Omental fat pad (tissue), 4 donors: ENCODE measurements at places on chromosomes 3 and 15.

DNA sequence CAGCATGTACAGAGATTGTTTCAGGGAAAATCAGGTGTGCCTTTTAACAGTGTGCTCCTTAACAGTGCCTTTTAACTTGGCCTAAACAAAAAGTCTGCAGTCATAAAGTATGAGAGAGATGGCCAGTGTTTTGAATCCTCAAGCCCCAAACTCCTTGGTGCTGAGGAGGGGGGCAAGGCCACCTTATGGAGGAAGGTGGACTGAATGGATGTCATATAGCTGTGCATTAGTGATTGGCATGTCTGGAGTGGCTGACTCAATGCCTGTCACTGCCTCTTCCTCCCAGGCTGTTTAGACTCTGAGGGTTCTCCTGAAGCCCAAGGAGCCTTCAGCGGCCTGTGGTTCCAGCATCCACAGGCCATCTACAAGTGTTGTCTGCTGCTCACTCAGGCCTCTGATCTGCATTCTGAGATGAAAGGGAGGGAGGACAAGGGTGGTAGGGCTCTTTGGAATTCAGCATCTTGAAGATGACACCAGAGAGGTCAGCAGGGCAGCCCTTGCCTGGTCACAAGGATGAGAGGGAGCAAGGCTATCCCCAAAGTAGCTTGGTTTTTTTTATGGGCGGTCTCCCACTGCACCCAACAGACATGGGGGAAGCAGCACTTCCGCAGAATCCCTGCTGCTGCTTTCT is 1.5 kb downstream of the FOXL2NB start:
- no peak for DNase-seq

- no peak for DNase-seq
Measured at GRCh38 chr3:47412842-47413520, 32.2 kb downstream of the PTPN23 start.

GRCh38 chr3:55288657-55289056 is 198.4 kb downstream of the WNT5A start:
- no peak for DNase-seq

DNA sequence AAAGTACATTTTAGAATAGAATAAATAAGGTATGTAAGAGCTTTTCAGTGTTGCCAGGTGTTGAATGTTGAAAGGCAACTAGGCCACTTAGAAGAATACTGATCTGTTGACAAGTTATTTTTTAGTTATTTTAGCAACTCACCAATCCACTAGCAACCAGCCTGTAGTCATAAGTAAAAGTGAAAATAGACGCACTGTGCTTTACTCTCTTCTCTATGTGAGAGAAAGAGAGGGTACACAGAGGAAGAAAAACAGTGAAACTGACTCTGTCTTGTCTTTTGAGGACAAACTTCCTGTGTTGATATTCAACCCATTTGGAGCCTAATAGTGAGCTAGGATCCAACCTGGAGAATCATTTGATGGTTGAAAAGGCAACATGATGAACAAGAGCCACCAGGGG is 327.1 kb upstream of the GOLIM4 start:
- DNase-seq: no peak

GRCh38 chr3:186464424-186465093 is 79.6 kb downstream of the CRYGS start:
- DNase-seq: no peak

DNA sequence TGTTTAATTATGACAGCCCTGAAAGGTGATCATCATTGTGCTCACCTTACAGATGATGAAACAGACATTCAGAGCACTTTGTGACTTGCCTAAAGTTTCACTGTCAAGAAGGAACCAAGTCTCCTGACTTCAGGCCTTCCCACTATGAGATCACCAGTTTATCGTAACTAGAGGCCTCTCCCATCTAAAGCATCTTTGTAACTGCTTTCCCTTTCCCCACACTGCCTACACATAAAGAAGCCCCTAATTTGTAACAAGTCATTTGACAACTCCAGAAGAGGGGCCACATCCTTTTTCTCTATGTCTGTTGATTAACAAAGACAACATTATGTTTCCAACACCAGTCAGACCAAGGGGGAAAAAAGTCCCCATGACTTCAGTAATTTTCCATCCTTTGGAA is 1.1 kb downstream of the KLHL6 start:
- DNase-seq: no peak
